ENCODE measurements at places on chromosomes 7 and 10. TPM values are rescaled to one million over a fixed set of nuclear protein-coding genes. Genes with fewer than 3 reads are reported as not detected.

DNA sequence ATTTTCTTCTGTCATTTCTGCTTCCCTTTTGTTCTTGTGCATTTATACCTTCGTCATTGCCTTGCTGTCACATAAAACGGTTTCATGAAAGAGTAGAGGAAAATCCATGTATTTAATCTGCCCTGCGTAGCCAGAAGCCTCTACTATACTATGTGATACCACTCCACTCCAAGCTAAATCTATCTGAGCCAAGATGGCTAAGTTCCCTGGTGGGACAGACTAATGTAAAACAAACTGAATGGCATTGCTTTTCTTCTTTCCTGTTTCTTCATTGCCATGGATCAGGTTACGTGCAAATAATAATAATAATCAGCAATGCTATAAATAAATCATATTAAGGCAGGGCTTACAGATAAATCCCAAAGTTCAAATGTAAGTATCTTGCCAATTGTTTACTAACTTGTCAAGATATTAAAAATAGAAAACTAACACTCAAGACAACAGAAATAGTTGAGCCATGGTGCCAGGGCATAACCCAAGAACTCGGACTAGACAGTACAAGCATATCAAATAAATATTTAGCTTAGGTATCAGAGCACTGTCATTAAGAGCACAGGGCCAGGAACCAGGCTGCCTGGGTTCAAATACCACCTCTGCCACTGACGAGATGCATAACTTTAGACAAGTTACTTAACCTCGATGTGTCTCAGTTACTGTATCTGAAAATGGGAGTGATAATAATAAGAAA lies 151.4 kb downstream of the PDE1C start:
- DNase-seq, result no peak

Gene KMT2E
- total RNA-seq, result 41.5 TPM

Gene INA
- not detected for total RNA-seq

DNA sequence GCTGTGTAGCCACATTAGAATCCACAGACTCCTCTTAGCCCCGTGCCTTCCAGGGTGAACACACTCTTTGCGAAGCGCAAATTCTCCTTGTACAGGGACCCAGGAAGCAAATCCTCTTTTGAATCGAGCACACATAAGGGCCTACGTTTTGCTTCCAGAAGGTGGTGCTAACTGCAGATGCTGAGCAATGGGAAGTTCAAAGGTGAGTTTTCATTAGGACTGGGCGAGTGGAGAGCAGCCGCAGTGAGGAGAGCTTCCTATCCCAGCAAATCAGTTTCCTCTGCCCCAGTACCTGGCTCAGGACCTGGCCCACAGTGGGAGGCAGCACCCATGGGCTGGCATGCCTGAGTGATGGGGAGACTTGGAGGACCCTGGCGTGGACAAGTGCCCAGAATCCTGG lies 23.5 kb upstream of the GPR26 start:
- DNase-seq, result no peak

GRCh38 chr7:155515318-155515717 lies 31.0 kb downstream of the CNPY1 start:
- DNase-seq, result no peak

DNA sequence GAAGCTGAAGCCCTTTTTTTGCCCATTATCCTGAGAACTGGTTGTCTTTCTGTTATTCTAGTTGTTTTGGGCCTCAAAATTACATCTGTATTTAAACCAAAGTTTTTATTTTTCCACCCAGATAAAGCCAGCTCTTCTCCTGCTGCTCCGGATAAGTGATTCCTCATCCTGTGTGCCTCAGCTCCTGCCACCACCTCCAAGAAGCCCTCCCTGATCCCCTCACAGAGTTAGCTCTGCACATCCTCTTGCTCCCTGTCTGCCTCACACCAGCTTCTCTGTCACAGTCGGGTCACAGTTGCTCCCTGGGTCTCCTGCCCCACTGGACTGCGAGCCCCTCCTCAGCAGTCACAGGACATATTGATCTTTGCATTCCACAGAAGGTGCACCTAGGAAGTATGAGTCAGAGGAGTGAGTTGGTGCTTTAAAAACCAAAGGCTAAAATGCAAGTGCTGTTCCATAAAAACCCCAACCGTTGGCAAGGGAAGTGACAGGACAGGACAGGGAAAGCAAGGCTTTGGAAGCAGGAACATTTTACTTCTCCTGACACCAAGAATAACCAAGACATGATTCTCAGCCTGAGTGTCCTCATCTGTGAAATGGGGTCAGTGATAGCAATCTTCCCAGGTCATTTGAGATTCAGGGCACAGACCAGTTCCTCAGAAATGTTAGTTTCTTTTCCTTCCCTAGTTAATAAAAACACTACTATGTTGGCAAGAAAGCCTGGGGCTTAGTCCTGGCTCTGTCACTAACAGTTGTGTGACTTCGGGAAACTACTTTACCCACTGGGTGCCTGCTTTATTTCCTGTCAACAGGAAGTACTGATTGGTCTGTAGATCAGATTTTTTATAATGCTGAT lies 36.5 kb upstream of the EEPD1 start:
- DNase-seq, result peak; percentile 64

Gene SPDYE2
- total RNA-seq, result not detected

Gene CDK13
- total RNA-seq, result 45.3 TPM

- no peak for DNase-seq
Observed at GRCh38 chr10:117997673-117998072, 49.1 kb downstream of the RAB11FIP2 start.

GRCh38 chr10:116296291-116296721 lies 23.3 kb upstream of the GFRA1 start:
- DNase-seq, result peak; percentile 24

GRCh38 chr10:49335364-49335972 lies 36.5 kb downstream of the C10orf71 start:
- DNase-seq, result no peak

- DNase-seq, result no peak
Observed at GRCh38 chr10:80170641-80171040, 34.7 kb downstream of the ANXA11 start.

GRCh38 chr10:23417254-23417653 lies 21.6 kb upstream of the OTUD1 start:
- DNase-seq, result no peak

Gene CHST3
- total RNA-seq, result 22.4 TPM

Gene NYAP1
- total RNA-seq, result not detected

DNA sequence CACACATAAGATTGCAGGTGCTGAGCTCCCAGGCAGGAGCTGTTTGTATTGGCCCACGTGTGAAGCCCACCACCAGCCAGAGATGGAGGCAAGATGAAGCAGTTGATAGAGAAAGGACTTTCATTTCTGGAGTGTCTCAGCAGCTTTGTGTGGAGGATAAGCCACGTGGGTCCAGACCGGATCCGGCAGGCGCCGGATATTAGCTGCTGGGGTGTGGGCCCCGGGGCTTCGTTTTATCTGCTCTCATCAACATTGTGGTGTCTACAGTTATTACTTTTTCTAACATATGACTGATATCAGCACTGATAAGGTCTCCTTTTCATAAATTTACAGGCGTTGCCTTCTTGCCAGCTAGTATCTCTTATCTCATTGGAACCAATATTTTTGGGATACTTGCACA lies 25.5 kb downstream of the SLC18A2 start:
- no peak for DNase-seq

- no peak for DNase-seq
Observed at GRCh38 chr7:133773601-133774000, 353.5 kb upstream of the LRGUK start.

DNA sequence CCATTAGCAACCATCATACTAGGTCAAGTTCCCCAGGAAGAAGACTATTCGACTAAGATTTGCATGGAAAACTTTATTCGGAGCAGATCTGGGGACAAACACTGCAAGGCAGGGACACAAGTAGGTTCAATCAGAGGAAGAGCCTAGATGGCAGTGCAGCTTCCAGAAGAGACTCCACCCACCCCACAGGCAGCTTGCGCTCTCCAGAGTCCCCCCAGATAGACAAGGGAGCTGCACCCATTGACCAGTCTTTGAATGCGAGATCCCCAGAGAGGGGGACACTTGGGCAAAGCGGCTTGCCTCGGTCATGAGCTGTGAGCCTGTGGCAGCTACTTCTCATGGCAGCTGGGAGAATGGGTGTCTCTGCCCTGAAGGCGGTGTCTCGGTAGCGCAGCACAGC lies 4.2 kb downstream of the GALNTL5 start:
- no peak for DNase-seq

Gene INTS15
- 17.7 TPM for total RNA-seq

Gene ZNF775
- 2.5 TPM for total RNA-seq

Gene METTL27
- total RNA-seq, result 1.9 TPM

Gene GBX1
- not detected for total RNA-seq

DNA sequence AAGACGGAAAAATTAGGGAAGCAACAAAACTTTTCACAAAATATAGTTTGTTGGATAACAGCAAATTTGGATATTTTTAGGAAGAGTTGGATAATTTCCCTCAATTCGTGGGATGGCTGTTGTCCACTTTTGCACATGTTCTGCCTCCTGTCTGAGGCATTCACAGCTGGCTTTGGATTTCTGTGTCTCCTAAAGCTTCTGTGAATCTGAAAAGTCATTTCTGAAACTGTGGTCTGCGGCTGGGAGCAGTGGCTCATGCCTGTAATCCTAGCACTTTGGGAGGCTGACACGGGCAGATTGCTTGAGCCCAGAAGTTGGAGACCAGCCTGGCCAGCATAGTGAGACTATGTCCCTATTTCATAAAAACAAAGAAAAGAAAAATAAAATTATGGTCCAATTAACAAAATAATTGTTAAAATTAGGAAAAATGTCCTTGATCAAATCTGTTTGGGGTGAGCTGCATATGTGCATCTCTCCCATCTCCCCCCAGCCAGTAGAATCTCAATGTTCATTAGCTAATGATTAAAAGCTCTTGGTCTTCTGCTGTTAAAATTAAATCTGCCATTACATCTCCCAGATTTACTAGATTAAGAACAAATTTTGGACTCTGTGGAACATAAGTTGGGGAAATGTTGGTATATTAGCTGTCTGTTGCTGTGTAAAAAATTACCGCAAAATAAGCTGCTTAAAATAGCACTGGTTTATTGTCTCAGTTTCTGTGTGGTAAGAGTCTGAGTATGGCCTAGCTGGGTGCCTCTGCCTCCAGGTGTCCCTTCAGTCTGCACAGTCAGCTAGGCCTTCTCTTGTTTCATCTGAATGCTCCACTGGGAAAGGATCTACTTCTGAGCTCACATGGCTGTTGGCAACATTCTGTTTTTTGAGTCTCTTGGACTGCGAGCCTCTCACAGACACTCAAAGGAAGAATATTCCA lies 332.0 kb upstream of the FZD1 start:
- no peak for DNase-seq

DNA sequence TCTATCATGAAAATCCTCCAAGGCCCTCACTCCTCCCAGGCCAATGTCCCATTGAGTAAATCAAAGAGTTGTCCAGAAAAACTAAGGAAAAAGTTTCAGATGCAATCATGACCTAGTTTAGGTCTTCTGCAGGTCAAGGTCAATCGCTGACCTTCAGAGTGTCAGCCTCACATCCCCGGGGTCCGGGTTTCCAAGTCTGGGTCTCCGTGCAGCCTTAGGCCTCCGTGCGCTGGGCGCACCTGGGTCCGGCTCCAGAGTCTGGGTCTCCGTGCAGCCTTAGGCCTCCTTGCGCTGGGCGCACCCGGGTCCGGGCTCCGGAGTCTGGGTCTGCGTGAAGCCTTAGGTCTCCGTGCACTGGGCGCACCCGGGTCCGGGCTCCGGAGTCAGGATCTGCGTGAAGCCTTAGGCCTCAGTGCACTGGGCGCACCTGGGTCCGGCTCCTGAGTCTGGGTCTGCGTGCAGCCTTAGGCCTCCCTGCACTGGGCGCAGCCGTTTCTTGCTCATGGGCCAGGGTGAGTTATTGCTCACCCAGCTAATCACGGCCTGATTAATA lies 236.2 kb downstream of the TCERG1L start:
- no peak for DNase-seq

Gene BHLHA15
- not detected for total RNA-seq

GRCh38 chr7:156173346-156173745 lies 361.1 kb upstream of the SHH start:
- DNase-seq, result no peak

DNA sequence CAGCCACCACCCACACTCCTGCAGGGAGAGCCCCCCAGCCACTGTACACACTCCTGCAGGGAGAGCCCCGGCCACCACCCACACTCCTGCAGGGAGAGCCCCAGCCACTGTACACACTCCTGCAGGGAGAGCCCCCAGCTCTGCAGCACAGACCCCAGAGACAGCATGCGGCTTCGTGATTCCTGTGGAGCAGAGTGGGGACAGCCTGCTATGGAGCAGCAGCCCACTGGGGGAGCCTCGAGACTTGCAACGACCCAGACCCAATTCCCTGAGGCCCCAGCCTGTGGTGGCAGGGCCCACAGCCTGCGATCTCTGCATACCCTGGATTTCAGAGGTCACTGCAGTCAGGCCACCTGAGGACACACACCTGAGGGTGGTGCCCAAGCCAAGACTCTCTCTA lies 523.1 kb downstream of the DNAJB6 start:
- no peak for DNase-seq

- DNase-seq, result no peak
Observed at GRCh38 chr7:140972876-140973829, 41.6 kb downstream of the MRPS33 start.

DNA sequence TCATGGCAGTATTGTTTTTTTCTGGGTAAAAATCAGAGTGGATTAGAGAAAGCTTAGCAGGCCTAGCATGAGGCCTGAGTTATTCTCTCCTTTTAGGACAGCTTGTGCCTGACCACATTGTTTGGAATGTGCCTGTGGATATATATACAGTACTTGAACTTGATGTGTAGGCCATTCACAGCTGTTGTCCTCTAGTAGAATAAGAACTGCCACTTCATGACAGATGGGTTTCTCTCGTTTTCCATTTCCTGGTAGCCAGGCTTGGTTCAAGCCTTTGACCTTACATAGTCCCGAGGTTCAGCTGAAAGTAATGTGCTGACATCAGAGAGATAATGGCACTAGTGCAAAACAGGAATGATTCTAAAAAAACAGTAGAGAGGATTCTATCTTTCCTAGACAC lies 473.9 kb downstream of the AUTS2 start:
- DNase-seq, result peak; percentile 59

DNA sequence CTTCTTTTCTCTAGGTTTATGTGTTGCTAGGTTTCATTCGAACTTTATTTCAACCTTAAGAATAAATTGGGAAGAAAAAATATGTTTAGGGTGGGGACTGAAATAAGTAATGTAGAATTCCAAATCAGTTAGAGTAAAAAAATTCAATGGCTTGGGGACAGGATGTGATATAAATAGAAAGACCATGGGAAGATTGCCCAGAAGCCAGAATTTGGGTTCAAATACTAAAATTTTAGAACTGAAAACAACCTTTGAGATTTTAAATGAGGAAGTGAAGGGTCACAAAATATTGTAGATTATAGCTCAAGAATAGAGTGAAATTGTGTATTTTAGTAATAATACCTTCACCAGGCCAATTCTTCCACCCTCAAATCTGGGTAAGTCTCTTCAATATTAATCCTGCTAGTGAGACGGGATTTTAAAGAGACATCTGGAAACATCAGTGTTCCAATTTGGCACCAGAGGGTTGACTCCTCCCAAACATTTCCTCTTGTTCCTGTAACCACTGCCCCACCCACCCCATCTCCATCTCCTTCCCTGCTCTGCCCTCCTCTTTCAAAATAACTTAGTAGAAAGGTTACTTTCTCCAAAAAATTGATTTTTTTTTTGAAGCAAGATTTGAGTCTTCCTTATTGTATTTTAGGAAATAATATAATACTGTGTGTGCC lies 51.3 kb upstream of the FAM3C start:
- DNase-seq, result no peak

Gene SLC13A4
- total RNA-seq, result 0.52 TPM
